ENCODE measurements at places on chromosomes 11 and 22. TPM values are rescaled to one million over a fixed set of nuclear protein-coding genes. Genes with fewer than 3 reads are reported as not detected.

- no peaks in the 10 kb centered on the region for H3K4me1 ChIP-seq
- no peaks in the 10 kb centered on the region for H3K27me3 ChIP-seq
- H3K4me3 ChIP-seq, result no peak overlapping the region
- H3K27ac ChIP-seq, result no peak overlapping the region
- no peak for DNase-seq
- H3K36me3 ChIP-seq, result no peaks in the 10 kb centered on the region
Measured at GRCh38 chr11:6719576-6719975, 36.4 kb upstream of the MRPL17 start.

DNA sequence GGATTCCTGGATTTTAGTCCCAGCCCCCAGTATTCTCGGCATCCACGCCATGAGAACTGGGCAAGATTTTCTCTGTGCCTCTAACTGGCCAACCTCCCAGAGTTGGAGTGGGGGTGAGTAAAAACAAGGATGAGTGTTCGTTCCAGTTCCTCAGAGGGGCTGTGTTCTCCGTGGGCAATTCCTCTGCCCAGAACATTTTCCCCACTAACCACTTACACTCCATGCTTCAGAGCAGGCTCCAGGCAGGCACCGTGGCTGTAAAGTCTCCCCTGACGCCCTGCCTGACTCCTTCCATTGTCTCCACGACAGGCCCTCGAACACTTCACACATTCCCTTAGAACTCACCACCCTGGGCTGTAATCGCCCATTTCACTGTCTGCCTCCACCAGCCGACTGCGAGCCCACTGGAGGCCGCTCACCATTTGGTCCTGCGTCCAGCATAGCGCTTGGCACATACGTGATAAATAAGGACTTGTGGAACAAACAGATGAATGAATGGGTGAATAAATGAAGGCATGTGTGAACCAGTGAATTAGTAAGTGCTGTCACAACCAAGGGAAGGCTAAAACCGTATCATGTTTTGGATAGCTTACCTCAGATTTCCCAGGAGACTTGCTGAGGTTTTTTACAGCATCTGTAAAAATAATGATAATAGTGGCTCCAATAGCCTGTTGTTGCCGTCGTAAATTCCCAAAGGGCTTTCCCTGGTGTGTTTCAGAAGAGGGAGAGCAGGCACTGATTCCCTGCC is 6.1 kb downstream of the APLNR start:
- no peak overlapping the region for H3K4me3 ChIP-seq
- DNase-seq, result no peak
- H3K4me1 ChIP-seq, result no peaks in the 10 kb centered on the region
- no peaks in the 10 kb centered on the region for H3K36me3 ChIP-seq

DNA sequence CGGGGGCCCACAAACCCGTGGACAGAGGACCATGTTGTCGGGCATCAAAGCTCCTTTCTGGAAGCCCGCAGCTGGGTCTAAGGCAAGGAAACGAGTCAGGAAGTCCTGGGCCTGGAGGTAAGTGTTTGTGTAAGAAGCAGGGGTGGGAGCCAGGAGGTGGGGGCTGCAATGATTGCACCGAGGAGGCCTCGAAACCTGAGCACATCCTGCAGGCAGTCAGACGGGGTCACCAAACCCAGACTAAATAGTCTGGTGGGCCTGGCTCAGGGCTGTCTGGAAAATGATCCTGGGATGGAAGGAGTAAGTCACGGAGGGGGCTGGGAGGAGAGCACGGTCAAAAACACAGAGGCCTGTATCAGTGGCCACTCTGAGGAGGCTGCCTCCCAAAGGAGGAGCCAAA is 539.2 kb downstream of the MN1 start:
- H3K27me3 ChIP-seq, result peaks cover 6% of the 10 kb centered on the region
- no peaks in the 10 kb centered on the region for H3K4me1 ChIP-seq
- H3K4me3 ChIP-seq, result no peak overlapping the region
- no peak for DNase-seq
- H3K36me3 ChIP-seq, result no peaks in the 10 kb centered on the region

- no peak overlapping the region for H3K4me3 ChIP-seq
- H3K27me3 ChIP-seq, result peaks cover 5% of the 10 kb centered on the region
- no peaks in the 10 kb centered on the region for H3K36me3 ChIP-seq
- no peaks in the 10 kb centered on the region for H3K4me1 ChIP-seq
Measured at GRCh38 chr22:19674929-19675253, 39.4 kb upstream of the SEPTIN5 start.

GRCh38 chr11:103807806-103808205 is 228.6 kb upstream of the DDI1 start:
- H3K4me3 ChIP-seq, result no peak overlapping the region
- no peaks in the 10 kb centered on the region for H3K27me3 ChIP-seq
- no peaks in the 10 kb centered on the region for H3K4me1 ChIP-seq
- H3K36me3 ChIP-seq, result no peaks in the 10 kb centered on the region

DNA sequence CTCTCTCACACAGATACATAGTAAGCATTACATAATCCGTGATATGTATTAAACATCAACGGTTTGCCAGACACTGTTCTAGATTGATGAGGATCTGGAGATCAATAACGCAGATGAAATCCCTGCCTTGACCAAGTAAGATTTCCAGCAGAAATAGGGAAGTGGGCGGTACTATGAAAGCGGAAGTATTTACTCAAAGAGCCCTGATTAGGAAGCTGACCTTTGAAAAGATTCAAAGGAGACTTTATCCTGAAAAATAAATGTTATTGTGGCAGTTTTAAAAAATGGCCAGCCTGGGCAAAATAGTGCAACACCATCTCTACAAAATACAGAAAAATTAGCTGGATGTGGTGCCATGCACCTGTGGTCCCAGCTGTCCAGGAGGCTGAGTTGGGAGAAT is 26.8 kb downstream of the GAB2 start:
- no peak overlapping the region for H3K27ac ChIP-seq
- DNase-seq, result no peak
- peaks cover 42% of the 10 kb centered on the region for H3K4me1 ChIP-seq
- no peaks in the 10 kb centered on the region for H3K27me3 ChIP-seq
- no peak overlapping the region for H3K4me3 ChIP-seq
- H3K36me3 ChIP-seq, result no peaks in the 10 kb centered on the region

DNA sequence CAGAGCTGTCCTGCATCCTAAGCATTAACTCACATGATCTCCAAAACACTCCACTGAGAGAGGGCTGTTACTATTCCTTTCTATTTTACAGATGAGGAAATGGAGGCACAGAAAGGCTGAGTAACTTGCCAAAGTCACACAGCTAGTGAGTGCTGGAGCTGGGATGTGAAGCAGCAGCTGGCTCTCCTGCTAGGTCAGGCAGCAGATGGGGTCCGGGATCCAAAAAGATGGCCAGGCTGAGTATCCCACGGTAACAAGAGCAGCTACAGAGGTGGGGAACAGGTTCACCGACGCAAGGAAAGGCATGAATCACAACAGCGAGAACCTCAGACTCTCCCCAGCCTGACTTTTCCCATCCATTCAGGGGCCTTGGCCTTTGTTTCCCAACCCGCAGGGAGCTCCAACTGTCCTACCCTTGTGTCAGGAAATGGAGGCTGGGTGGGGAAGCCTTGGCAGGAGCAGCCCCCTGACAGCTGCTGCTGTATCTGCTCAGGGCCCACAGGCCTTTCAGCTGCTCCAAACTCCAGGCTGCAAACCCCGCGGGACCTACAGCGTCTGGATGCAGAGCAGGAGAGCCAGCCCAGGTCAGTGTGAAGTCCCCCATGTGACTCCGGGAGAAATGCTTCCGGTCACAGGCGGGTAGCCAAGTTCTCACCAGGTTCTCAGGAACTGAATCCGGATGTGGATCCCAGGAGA is 29.5 kb downstream of the DKK3 start:
- no peaks in the 10 kb centered on the region for H3K27me3 ChIP-seq
- no peaks in the 10 kb centered on the region for H3K36me3 ChIP-seq
- H3K27ac ChIP-seq, result peak overlapping the region; percentile 80
- no peak for DNase-seq
- no peak overlapping the region for H3K4me3 ChIP-seq

- H3K27ac ChIP-seq, result peak overlapping the region; percentile 89
- peaks cover 50% of the 10 kb centered on the region for H3K36me3 ChIP-seq
- no peak for DNase-seq
- H3K4me1 ChIP-seq, result peaks cover 39% of the 10 kb centered on the region
- peaks cover 7% of the 10 kb centered on the region for H3K27me3 ChIP-seq
Measured at GRCh38 chr11:69644962-69645675, 4.2 kb downstream of the CCND1 start.

- DNase-seq, result peak; percentile 81
- no peak overlapping the region for H3K27ac ChIP-seq
- no peaks in the 10 kb centered on the region for H3K27me3 ChIP-seq
- peaks cover 33% of the 10 kb centered on the region for H3K36me3 ChIP-seq
Measured at GRCh38 chr11:44621140-44621681, 55.7 kb downstream of the CD82 start.

GRCh38 chr11:111913997-111914396 is 1.5 kb downstream of the HSPB2 start:
- peaks cover 11% of the 10 kb centered on the region for H3K4me1 ChIP-seq
- H3K27me3 ChIP-seq, result peaks cover 14% of the 10 kb centered on the region
- H3K4me3 ChIP-seq, result peak overlapping the region; percentile 59
- no peaks in the 10 kb centered on the region for H3K36me3 ChIP-seq
- no peak for DNase-seq

GRCh38 chr11:103354656-103355055 is 245.4 kb downstream of the DYNC2H1 start:
- H3K36me3 ChIP-seq, result no peaks in the 10 kb centered on the region
- H3K4me1 ChIP-seq, result no peaks in the 10 kb centered on the region

- DNase-seq, result no peak
- no peaks in the 10 kb centered on the region for H3K4me1 ChIP-seq
- H3K36me3 ChIP-seq, result no peaks in the 10 kb centered on the region
- H3K4me3 ChIP-seq, result no peak overlapping the region
- H3K27ac ChIP-seq, result no peak overlapping the region
Measured at GRCh38 chr11:70097783-70098563, 19.9 kb downstream of the ANO1 start.

- H3K27ac ChIP-seq, result no peak overlapping the region
- no peak overlapping the region for H3K4me3 ChIP-seq
Measured at GRCh38 chr22:47565607-47566006, 803.2 kb downstream of the TBC1D22A start.

DNA sequence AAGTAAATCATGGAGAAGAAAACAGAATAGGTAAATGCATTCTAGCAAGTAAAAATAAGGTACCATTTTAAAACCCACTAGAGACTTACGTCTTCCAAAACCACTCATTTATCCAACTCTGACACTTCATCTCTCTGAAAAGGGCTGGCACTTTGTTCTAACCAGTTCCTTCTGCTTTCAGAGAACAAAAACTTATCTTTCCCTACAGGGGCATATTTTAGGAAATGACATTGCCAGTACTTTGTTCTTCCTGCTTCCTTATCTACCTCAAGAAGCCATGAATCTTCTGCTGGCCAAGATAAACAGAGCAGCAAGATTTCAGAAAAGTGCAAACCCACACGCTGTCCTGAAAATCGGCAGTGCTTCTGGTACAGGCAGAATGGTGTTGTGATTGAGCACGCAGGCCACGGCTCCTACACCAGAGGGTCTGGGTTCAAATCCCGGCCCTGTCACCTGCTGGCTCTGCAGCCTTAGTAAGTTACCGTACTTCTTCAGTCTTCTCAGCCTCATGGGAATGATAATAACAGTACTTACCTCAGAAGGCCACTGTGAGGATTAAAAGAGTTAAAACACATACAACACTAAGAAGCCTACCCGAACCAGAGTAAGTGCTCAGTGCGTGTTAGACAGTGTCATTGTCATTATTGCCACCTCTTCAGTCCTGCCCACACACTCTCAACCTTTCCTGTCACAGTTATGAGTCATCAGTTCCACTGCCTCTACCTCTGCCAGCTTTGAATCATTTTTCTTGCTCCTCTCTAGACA is 11.0 kb downstream of the MPZL3 start:
- H3K36me3 ChIP-seq, result no peaks in the 10 kb centered on the region
- H3K4me1 ChIP-seq, result peaks cover 60% of the 10 kb centered on the region
- H3K4me3 ChIP-seq, result no peak overlapping the region
- H3K27me3 ChIP-seq, result no peaks in the 10 kb centered on the region

- H3K4me1 ChIP-seq, result no peaks in the 10 kb centered on the region
- no peak for DNase-seq
- no peaks in the 10 kb centered on the region for H3K27me3 ChIP-seq
- no peak overlapping the region for H3K27ac ChIP-seq
- no peaks in the 10 kb centered on the region for H3K36me3 ChIP-seq
Measured at GRCh38 chr11:106714199-106714598, 304.1 kb downstream of the GUCY1A2 start.

GRCh38 chr11:2788168-2789071 is 88.6 kb upstream of the KCNQ1OT1 start:
- H3K27ac ChIP-seq, result no peak overlapping the region
- H3K4me3 ChIP-seq, result no peak overlapping the region
- peaks cover 10% of the 10 kb centered on the region for H3K4me1 ChIP-seq
- peak; percentile 34 for DNase-seq
- H3K27me3 ChIP-seq, result no peaks in the 10 kb centered on the region
- H3K36me3 ChIP-seq, result no peaks in the 10 kb centered on the region

- H3K4me3 ChIP-seq, result no peak overlapping the region
- DNase-seq, result no peak
- H3K27ac ChIP-seq, result no peak overlapping the region
- H3K36me3 ChIP-seq, result no peaks in the 10 kb centered on the region
Measured at GRCh38 chr22:49087716-49088601, 739.7 kb downstream of the BRD1 start.

DNA sequence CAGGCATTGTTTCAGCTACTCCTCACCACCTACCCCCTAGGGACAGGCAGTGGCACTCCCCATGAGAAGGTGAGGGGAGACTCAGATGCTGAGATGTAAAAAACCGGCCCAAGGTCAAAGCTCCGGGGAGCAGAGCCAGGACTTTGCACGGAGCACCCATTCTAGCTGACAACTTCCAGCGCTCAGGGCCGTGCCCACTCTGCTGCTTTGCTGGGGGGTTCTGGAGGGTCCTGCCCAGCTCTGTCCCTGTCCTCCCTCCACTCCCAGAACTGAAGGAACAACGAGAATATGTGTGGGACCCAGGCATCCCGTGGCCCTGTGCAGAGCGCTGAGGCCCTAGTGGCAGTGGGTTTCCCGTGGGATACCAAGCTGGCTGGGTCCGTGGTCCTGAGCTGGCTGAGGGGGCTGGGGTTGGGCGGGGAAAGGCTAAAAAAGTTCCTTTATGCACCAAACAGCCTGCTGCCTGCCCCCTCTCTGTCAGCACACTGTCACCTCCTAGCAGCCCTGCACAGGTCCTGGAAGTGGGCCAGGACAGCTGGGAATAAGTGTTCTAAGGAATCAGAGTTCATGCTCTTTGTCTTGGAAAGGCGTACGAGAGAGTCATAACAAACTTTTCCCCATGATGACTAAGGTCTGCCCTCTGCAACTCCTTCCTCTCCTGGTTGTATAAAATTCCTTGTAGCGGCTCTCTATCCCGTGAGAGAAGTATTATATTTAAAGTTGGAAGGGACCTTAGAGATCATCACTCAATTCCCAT is 1.9 kb downstream of the MS4A10 start:
- H3K36me3 ChIP-seq, result no peaks in the 10 kb centered on the region
- DNase-seq, result peak; percentile 56
- H3K27ac ChIP-seq, result no peak overlapping the region
- no peak overlapping the region for H3K4me3 ChIP-seq
- H3K27me3 ChIP-seq, result no peaks in the 10 kb centered on the region
- peaks cover 8% of the 10 kb centered on the region for H3K4me1 ChIP-seq

The INS gene
- total RNA-seq, result not detected

The SLN gene
- 0.92 TPM for total RNA-seq

The CYB5R2 gene
- 16.0 TPM for total RNA-seq

The CCDC73 gene
- 0.09 TPM for total RNA-seq

The P2RX6 gene
- 2.1 TPM for total RNA-seq

All from lower lobe of right lung (tissue), 2 donors.